ENCODE measurements at places on chromosomes 12 and 14.

DNA sequence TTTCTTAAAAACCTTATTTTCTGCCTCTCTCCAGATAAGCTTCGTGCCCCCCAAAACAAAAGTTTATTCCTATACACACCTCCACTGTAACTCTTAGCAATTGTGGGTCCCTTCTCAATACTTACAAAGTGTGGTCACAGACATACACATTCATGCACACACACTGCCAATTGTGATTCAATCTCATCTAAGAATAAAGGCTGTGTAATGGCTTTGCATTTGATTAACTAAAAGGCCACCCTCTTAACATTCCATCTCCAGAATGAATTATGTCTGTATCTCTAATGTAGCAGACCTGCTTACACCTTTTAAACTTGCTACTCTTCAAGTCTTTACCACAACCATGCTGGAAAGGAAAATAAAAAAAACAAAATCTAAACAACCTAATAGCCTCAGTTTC, 49.5 kb downstream of the MYF5 start:
- DNase-seq, result no peak

- no peak for DNase-seq
Observed at GRCh38 chr14:29820785-29821184, 106.9 kb downstream of the PRKD1 start.

DNA sequence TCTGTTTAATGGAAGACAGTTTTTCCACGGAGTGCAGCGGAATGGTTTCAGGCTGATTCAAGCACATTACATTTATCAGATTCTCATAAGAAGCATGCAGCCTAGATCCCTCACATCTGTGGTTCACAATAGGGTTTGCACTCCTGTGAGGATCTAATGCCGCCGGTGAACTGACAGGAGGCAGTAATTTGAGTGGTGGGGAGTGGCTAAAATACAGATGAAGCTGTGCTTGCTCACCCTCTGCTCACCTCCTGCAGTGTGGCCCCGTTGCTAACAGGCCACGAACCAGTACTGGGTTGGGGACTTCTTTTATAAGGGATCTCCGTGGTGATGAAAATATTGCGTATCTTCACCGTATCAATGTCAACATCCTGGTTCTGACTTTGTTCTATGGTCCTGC, 107.8 kb downstream of the OTX2 start:
- DNase-seq, result no peak

- no peak for DNase-seq
Observed at GRCh38 chr12:90970471-90970870, 15.5 kb upstream of the CCER1 start.

GRCh38 chr12:52274521-52275120, at the start of gene KRT86:
KRT86 (plus strand) TSS chr12:52274645; CDS start chr12:52301917, 27,272 bp downstream.
- DNase-seq, result no peak
